CD4-positive, alpha-beta memory T cell (primary cell): ENCODE measurements at places on chromosomes 4 and X. TPM values are rescaled to one million over a fixed set of nuclear protein-coding genes. Genes with fewer than 3 reads are reported as not detected.

The S100P gene
- 2.0 TPM for total RNA-seq

The ENPEP gene
- not detected for total RNA-seq

The ABCD1 gene
- total RNA-seq = 6.8 TPM

DNA sequence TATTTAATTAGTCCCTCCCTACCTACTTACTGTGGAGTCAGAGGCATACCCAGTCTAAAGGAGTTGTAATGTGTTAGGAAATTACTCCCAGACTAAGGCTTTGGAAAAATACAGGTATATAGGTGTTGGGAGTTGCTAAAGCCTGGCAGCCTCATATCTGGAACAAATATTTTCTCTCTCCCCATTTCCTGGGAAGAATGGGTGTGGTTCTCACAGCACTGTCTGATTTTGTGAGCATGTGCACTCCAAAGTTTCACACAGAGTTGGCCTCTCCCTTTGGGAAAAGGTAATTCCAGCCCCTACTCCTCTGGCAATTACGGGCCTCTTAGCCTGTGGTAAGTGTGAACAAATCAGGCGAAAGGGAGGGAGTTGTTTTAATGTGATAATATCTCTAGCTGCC lies 187.0 kb downstream of the MID1IP1 start:
- no peak overlapping the region for H3K4me3 ChIP-seq
- no peak for DNase-seq
- no peaks in the 10 kb centered on the region for H3K27me3 ChIP-seq
- no peaks in the 10 kb centered on the region for H3K36me3 ChIP-seq
- H3K27ac ChIP-seq = no peak overlapping the region

DNA sequence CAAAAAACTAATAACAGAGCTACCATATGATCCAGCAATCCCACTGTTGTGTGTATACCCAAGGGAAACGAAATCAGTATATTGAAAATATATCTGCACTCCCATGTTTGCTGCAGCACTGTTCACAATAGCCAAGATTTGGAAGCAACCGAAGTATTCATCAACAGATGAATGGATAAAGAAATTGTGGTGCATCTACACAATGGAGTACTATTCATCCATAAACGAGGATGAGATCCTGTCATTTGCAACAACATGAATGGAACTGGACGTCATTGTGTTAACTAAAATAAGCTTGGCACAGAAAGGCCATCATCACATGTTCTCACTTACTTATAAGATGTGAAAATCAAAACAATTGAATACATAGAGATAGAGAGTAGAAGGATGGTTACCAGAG lies 402.1 kb downstream of the KCTD8 start:
- no peak for DNase-seq
- no peaks in the 10 kb centered on the region for H3K36me3 ChIP-seq
- no peak overlapping the region for H3K4me3 ChIP-seq

GRCh38 chrX:109384699-109385098 lies 97.2 kb downstream of the GUCY2F start:
- no peaks in the 10 kb centered on the region for H3K36me3 ChIP-seq
- no peaks in the 10 kb centered on the region for H3K4me1 ChIP-seq
- DNase-seq = no peak
- H3K27me3 ChIP-seq = no peaks in the 10 kb centered on the region
- H3K4me3 ChIP-seq = no peak overlapping the region
- H3K27ac ChIP-seq = no peak overlapping the region

GRCh38 chr4:53459548-53459947 lies 82.1 kb downstream of the FIP1L1 start:
- no peak overlapping the region for H3K4me3 ChIP-seq
- no peaks in the 10 kb centered on the region for H3K27me3 ChIP-seq
- H3K27ac ChIP-seq = no peak overlapping the region
- peaks cover 33% of the 10 kb centered on the region for H3K36me3 ChIP-seq
- no peak for DNase-seq

GRCh38 chr4:150253965-150254630 lies 175.9 kb downstream of the DCLK2 start:
- no peak for DNase-seq
- no peak overlapping the region for H3K27ac ChIP-seq
- no peaks in the 10 kb centered on the region for H3K36me3 ChIP-seq
- H3K27me3 ChIP-seq = no peaks in the 10 kb centered on the region
- no peak overlapping the region for H3K4me3 ChIP-seq

GRCh38 chr4:91936311-91936710 lies 367.5 kb upstream of the GRID2 start:
- H3K4me1 ChIP-seq = no peaks in the 10 kb centered on the region
- no peak for DNase-seq
- H3K27ac ChIP-seq = no peak overlapping the region
- H3K27me3 ChIP-seq = no peaks in the 10 kb centered on the region
- no peak overlapping the region for H3K4me3 ChIP-seq
